ENCODE measurements at places on chromosomes 1 and 21.

GRCh38 chr21:24823247-24823646 is 784.0 kb downstream of the MRPL39 start:
- no peak for DNase-seq

DNA sequence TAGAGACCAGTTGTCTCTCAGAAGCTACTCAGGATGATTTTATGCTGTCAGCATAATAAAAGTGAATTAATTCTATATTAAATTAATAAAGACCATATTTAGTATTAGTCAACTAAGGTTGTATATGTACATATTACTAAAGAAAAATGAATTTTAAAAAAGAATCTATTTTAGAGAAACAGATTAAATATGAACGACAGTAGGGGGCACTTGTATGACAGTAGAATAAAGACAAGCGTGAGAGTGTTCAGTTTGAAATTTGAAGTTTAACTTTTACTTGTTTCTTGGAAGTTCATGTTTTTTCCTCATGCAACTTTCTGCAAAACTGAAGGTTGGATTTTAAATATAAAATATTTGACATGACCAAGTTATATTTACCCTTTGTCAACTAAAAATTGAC is 67.9 kb upstream of the MACF1 start:
- DNase-seq, result no peak

- DNase-seq, result no peak
Measured at GRCh38 chr1:179708434-179709195, 34.5 kb upstream of the FAM163A start.

DNA sequence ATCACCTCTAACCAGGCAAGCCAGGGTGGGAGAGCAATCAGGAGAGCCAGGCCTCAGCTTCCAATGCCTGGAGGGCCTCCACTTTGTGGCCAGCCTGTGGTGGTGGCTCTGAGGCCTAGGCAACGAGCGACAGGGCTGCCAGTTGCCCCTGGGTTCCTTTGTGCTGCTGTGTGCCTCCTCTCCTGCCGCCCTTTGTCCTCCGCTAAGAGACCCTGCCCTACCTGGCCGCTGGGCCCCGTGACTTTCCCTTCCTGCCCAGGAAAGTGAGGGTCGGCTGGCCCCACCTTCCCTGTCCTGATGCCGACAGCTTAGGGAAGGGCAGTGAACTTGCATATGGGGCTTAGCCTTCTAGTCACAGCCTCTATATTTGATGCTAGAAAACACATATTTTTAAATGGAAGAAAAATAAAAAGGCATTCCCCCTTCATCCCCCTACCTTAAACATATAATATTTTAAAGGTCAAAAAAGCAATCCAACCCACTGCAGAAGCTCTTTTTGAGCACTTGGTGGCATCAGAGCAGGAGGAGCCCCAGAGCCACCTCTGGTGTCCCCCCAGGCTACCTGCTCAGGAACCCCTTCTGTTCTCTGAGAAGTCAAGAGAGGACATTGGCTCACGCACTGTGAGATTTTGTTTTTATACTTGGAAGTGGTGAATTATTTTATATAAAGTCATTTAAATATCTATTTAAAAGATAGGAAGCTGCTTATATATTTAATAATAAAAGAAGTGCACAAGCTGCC is 19.8 kb downstream of the CSF1 start:
- DNase-seq, result no peak

DNA sequence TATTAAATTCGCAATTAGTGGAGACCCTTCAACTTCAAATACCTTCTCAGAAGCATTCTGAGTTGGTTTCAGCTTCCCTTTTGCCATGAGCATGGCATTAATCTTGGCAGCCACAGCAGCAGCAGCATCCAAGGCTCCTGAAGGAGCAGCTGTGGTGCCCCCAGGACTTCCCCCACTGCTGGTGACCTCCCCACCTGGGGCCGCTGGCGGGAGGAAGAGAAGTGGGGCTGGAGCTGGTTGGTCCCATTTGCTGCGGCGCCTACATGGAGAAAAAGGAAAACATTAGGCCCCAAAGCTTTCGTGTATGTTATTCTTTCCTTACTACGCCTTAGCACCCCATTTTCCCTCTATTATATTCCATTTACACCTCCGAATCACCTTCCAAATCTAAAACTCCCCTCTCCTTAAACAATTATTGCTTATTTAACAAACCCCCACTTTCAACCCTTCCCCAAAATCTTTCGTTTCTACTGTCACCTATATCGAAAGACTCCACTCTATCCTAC is 569 bp downstream of the KHDC4 start:
- no peak for DNase-seq

DNA sequence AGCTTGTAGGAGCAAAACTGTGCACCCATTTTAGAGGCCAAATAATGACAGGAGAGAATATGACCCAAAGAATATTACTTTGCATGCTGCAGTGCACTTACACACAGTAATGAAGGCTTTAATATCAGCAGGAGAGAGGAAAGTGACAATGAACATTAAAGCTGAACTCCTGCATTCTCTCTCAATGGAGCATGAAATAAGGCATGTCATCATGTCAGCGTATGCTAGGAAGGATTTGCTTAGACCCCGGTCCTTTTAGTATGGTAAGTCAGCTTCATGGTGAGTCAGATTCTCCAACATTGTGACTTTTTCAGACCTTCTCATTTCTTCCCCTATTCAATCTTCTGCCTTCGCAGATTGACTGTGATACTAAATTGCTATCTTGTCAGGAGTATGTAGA is 210.7 kb upstream of the TMPRSS15 start:
- DNase-seq, result no peak

- DNase-seq, result peak; percentile 69
Measured at GRCh38 chr1:154404984-154405746, at the start of gene IL6R. IL6R (plus strand) TSS chr1:154405343; CDS start chr1:154405630, 287 bp downstream.

GRCh38 chr1:19613171-19613703 is 30.9 kb upstream of the NBL1 start:
- no peak for DNase-seq

Data from kidney epithelial cell (primary cell).